Progenitor cell of endocrine pancreas (in vitro differentiated cells): ENCODE measurements at places on chromosomes 16 and 17.

DNA sequence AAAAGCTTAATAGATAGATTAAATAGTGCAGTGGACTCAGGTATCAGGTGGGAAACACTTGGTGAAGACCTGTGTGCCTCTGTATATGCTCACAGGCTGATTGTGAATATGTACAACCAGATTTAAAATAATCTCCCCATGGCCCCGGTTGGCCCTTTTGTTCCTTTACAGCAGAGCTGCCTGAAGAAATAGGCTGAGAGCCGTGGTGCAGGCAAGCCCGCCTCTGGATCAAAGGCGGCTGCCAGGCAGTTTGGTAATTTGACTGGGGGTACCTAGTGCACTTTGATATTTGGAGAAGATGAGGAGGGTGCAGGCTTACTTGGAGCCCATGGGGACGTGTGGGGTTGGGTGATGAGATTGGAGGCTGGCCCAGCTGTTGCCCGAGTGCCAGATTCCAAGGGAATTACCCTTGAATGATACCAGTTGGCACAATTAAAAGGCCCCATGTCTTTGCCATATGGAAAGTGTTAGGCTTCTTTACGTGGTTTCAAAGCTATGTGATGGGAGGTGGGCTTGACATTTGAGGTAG lies 5.0 kb downstream of the NKD1 start:
- no peak for DNase-seq
- no peak overlapping the region for H3K4me3 ChIP-seq
- H3K4me1 ChIP-seq, result peaks cover 7% of the 10 kb centered on the region
- no peak overlapping the region for H3K27ac ChIP-seq

DNA sequence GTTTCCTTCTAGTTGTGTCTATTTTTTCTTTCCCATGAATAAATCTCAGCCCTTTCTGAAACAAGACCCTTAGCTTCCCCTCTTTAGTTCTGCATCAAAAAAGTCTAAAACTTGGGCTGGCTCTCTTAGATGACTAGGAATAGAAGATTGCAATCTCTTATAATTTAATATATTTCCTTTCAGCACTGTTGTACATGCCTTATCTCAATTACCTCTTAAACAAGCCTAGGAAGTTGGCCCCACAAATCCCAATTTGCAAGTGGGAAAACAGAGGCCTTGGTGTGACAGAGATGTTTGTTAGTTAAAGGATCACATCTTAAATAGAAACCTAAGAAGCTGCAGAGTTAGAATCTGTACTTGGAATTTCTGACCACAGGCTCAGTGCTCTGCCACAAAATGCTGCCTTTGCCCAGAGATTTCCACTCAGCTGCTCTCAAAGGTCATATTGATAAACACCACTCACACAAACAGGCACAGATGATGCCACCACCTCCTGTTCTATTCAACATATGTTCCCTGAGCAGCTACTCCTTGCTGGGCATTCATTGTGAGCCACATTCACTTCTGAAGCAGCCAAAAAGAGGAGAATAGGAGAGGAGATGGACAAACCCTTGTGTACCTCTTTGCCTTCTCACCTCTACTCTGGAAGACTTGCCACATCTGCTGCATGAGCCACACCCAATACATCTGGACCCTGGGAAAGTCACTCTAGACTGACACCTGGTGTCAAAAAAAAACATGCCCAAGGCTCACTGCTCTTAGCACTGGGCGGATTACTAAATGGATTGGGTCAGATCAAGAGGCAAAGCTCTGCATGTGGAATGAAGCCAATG lies 5.5 kb downstream of the CCDC182 start:
- no peak for DNase-seq
- no peaks in the 10 kb centered on the region for H3K36me3 ChIP-seq
- no peaks in the 10 kb centered on the region for H3K4me1 ChIP-seq

- DNase-seq, result no peak
- H3K4me1 ChIP-seq, result peaks cover 20% of the 10 kb centered on the region
- H3K36me3 ChIP-seq, result peaks cover 1% of the 10 kb centered on the region
- no peaks in the 10 kb centered on the region for H3K27me3 ChIP-seq
- no peak overlapping the region for H3K4me3 ChIP-seq
Observed at GRCh38 chr16:1832838-1833454, 5.9 kb downstream of the FAHD1 start.

GRCh38 chr17:43878260-43879175 lies 28.8 kb downstream of the MPP2 start:
- H3K27ac ChIP-seq, result no peak overlapping the region
- no peaks in the 10 kb centered on the region for H3K36me3 ChIP-seq
- no peak overlapping the region for H3K4me3 ChIP-seq
- no peaks in the 10 kb centered on the region for H3K4me1 ChIP-seq
- DNase-seq, result peak; percentile 82

GRCh38 chr17:78122216-78122930 lies 6.2 kb downstream of the TMC6 start:
- H3K4me1 ChIP-seq, result peaks cover 11% of the 10 kb centered on the region
- no peak for DNase-seq
- no peak overlapping the region for H3K27ac ChIP-seq
- no peaks in the 10 kb centered on the region for H3K27me3 ChIP-seq
- H3K4me3 ChIP-seq, result no peak overlapping the region

- H3K27me3 ChIP-seq, result no peaks in the 10 kb centered on the region
- no peak overlapping the region for H3K4me3 ChIP-seq
- peak overlapping the region; percentile 61 for H3K27ac ChIP-seq
- H3K4me1 ChIP-seq, result peaks cover 40% of the 10 kb centered on the region
- H3K36me3 ChIP-seq, result no peaks in the 10 kb centered on the region
Observed at GRCh38 chr16:75248142-75248535, 3.3 kb downstream of the BCAR1 start.

GRCh38 chr17:73227379-73227778 lies 34.3 kb downstream of the CPSF4L start:
- H3K4me3 ChIP-seq, result no peak overlapping the region
- peaks cover 23% of the 10 kb centered on the region for H3K4me1 ChIP-seq
- H3K36me3 ChIP-seq, result peaks cover 3% of the 10 kb centered on the region
- no peak overlapping the region for H3K27ac ChIP-seq

DNA sequence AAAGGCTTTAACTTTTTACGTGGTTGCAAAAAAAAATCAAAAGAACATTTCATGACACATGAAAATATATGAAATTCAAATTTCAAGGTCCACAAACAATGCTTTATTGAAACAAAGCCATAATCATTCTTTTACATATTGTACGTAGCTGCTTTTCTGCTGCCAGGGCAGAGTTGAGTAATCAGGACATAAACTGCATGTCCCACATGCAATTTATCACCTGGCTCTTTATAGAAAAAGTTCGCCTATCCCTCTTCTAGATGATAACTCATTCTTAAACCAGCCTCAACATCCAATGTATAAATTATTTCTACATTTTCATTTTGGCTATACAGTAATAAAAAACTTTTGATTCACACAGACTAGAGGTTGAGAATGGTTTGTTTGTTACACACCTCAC lies 154.9 kb downstream of the AXIN2 start:
- H3K27ac ChIP-seq, result no peak overlapping the region
- no peak overlapping the region for H3K4me3 ChIP-seq
- DNase-seq, result no peak
- H3K4me1 ChIP-seq, result no peaks in the 10 kb centered on the region

- H3K36me3 ChIP-seq, result no peaks in the 10 kb centered on the region
- H3K27ac ChIP-seq, result no peak overlapping the region
- no peaks in the 10 kb centered on the region for H3K27me3 ChIP-seq
- H3K4me1 ChIP-seq, result peaks cover 10% of the 10 kb centered on the region
- no peak overlapping the region for H3K4me3 ChIP-seq
Observed at GRCh38 chr16:1347286-1347855, 4.3 kb downstream of the TSR3 start.

GRCh38 chr17:78127888-78128550 lies 536 bp downstream of the TMC6 start:
- peak; percentile 33 for DNase-seq
- peak overlapping the region; percentile 83 for H3K4me3 ChIP-seq
- H3K27ac ChIP-seq, result peak overlapping the region; percentile 97
- peaks cover 4% of the 10 kb centered on the region for H3K36me3 ChIP-seq
- peaks cover 13% of the 10 kb centered on the region for H3K27me3 ChIP-seq
- peaks cover 6% of the 10 kb centered on the region for H3K4me1 ChIP-seq

- H3K27me3 ChIP-seq, result no peaks in the 10 kb centered on the region
- H3K27ac ChIP-seq, result peak overlapping the region; percentile 98
- peaks cover 83% of the 10 kb centered on the region for H3K4me1 ChIP-seq
- no peak for DNase-seq
- H3K36me3 ChIP-seq, result peaks cover 49% of the 10 kb centered on the region
Observed at GRCh38 chr17:37714897-37715296, 30.0 kb downstream of the HNF1B start.

DNA sequence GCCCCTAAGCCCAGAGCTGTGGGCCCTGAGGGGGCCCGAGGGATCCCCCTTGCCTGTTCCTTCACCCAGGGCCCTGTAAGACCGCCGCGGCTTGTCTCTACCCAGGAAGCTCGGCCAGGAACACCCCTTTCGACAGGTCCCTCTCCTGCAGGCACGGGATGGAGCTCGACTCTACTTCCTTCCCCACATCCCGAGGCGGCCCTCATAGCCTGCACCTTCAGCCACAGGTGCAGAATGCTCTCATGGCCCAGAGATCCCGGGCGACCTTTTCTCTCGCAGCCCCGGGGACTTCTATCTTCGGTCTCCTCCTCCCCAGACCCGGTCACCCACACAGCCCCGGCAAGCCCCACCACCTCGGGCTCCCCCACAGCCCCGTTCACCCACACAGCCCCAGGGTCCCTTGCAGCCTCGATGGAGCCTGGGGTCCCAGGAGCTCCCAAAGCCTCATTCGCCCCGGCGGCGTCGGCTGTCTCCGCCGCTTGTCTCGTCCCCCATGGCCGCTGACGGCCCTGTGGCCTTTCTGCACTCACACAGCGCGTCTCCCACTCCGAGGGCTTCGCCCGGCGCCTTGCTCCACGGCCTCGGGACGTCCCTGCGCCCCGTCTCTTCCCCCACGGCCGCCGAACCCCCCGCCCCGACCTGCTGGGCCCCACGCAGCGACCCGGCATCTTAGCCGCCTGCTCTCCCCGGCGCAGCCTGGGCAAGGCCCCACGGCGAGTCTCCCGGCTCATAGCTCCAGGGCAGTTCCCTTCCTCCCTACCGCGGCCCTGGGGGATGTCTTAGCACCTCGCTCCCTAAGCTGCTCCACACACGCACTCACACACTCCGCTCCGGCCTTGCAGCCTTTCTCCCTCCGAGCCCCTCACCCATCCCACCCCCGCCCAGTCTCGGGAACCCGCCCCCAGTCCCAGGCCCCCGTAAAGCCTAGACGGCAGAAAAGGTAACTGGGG lies 650 bp downstream of the KIAA0753 start:
- peak; percentile 28 for DNase-seq
- peaks cover 21% of the 10 kb centered on the region for H3K4me1 ChIP-seq
- H3K27ac ChIP-seq, result peak overlapping the region; percentile 99
- no peaks in the 10 kb centered on the region for H3K27me3 ChIP-seq

GRCh38 chr16:3458278-3458851 lies 14.9 kb downstream of the NAA60 start:
- peak overlapping the region; percentile 87 for H3K27ac ChIP-seq
- DNase-seq, result no peak
- peaks cover 32% of the 10 kb centered on the region for H3K4me1 ChIP-seq
- no peaks in the 10 kb centered on the region for H3K27me3 ChIP-seq

DNA sequence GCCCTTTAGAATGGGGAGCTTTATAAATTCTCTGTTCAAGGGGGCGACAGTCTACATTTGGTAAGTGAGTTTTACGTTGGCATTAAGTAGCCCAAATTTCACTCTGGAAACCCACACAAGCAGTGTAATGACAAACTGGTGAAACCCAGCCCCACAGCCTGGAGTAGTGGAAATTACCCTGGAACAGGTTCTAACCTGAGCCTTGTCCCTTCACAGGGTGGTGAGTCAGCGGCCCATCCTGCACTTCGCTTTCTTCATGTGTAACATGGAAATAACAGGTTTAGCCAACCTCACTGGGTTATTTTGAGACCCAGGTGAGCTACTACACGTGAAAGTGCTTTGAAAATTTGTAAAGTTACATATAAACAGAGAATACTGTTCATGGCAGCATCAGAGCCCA lies 3.5 kb upstream of the TLCD3A start:
- H3K4me1 ChIP-seq, result peaks cover 20% of the 10 kb centered on the region
- no peaks in the 10 kb centered on the region for H3K27me3 ChIP-seq
- peaks cover 4% of the 10 kb centered on the region for H3K36me3 ChIP-seq
- no peak overlapping the region for H3K27ac ChIP-seq

DNA sequence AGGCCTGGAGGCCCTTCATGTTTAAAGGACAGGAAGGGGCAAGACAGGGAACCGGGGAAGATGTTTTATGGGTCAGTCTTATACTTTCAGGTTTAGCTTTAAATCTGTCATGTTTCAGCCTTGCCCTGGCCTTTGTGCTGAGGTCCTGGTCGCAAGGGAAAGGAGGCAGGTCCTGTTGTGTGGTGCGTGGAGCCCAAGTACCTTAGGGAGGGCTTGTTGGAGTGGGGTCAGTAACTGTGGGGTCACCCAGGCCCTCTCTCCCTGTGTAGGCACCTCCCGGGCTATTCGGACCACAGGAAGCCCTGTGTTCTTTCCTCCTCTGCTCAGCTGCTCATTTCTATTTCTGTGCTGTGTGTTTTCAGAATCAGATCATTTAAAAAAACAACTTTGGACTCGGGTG lies 42.7 kb downstream of the MPRIP start:
- no peaks in the 10 kb centered on the region for H3K27me3 ChIP-seq
- H3K36me3 ChIP-seq, result peaks cover 13% of the 10 kb centered on the region
- H3K27ac ChIP-seq, result no peak overlapping the region
- no peak for DNase-seq

- peaks cover 8% of the 10 kb centered on the region for H3K36me3 ChIP-seq
- no peaks in the 10 kb centered on the region for H3K27me3 ChIP-seq
- H3K4me3 ChIP-seq, result no peak overlapping the region
- no peak for DNase-seq
- H3K4me1 ChIP-seq, result peaks cover 1% of the 10 kb centered on the region
Observed at GRCh38 chr17:50484386-50485155, 5.9 kb downstream of the RSAD1 start.

DNA sequence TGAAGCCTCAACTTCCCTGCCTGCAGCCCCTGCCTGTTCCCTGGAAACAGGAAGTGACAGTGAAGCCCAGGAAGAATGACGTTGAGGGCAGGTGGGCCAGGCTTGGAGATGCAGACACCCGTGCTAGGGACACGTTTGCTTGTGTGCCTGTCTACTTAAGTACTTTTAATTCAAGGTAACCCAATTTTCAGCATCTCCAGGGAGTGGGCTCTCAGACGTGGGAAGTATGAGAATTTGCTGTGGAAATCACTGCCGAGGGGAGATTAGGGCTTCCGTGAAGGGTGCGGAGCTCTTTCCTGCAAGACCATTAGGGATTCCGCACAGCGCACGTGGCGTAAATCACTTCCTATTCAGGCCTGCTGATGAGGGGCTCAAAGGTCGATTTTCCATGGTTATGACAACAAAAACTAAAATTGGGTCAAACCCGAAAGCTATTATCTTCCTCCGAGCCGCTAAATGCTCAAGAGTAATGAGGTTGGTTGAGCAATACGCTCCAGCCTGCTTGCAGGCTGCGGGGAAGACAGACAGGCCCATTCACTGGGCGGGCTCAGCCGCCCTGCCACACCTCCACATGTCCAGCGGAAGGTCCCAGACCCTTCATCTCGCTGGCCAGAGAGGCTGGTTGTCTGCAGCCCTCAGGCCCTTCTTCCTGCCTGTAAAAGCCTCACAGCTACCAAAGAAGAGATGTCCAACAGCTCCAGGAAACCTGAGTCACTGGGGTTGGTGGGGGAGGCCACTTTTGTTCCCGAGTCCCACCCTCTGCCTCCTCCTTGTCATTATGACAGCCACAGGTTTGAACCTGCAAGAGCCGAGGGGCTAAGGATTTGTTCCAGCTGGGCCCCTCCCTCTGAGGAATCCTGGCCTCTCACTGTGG lies 109.9 kb downstream of the RBFOX3 start:
- peaks cover 6% of the 10 kb centered on the region for H3K4me1 ChIP-seq
- H3K36me3 ChIP-seq, result no peaks in the 10 kb centered on the region
- DNase-seq, result no peak
- H3K27ac ChIP-seq, result no peak overlapping the region
- H3K4me3 ChIP-seq, result no peak overlapping the region

GRCh38 chr17:80328634-80329380 lies 68.2 kb downstream of the RNF213 start:
- no peak for DNase-seq
- H3K36me3 ChIP-seq, result peaks cover 34% of the 10 kb centered on the region
- H3K27ac ChIP-seq, result no peak overlapping the region
- no peak overlapping the region for H3K4me3 ChIP-seq
- no peaks in the 10 kb centered on the region for H3K27me3 ChIP-seq
